Activated CD4-positive, alpha-beta T cell treated with anti-CD3 and anti-CD28 coated beads, Interleukin-2, amount 50 U/mL, for 1 hour (primary cell): ENCODE measurements at places on chromosomes 6 and 20.

DNA sequence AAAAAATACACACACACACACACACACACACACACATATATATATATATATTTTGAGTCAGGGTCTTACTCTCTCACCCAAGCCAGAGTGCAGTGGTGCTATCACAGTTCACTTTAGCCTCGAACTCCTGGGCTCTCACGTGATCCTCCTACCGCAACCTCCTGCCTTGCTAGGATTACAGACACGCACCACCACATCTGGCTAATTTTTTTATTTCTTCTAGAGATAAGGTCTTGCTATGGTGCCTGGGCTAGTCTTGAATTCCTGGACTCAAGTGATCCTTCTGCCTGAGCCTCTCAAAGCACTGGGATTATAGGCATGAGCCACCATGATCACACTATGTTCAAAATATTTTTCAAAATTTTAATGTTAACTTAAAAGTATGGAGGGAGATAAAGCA lies 43.5 kb downstream of the NUP153 start:
- no peak for DNase-seq

DNA sequence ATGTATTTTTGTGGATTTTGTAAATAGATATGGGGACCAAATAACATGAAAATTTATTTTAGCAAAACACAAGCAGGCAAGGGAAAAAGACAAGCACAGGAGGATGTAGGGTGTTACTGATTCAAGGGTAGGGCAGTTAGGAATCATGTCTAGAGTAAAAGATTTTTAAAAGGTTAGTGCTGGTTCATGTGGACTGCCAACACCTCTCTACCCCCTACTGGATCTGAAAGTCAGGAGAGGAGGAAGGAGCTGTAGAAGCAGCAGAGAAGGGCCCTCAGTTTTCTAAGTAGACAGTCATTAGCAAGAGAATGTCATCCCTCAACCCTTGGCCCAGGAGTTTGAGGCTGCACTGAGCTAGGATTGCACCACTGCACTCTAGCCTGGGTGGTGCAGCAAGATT lies 95.2 kb downstream of the RREB1 start:
- DNase-seq, result no peak

DNA sequence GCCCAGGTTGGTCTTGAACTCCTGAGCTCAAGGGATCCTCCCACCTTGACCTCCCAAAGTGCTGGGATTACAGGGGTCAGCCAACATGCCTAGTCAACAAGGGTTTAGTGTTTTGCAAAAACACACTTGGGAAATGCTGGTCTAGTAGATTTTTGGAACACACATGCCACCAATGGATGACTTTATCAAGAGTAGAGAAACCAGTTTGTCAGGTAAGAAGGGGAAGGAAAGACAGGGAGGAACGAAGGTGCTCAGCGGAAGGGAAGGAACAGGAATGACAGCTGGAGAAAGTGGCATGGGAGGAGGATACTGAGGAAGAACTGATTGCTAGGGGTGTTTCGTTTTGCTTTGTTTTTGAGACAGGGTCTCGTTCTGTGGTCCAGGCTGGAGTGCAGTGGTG lies 15.6 kb upstream of the SEC63 start:
- DNase-seq, result no peak

- DNase-seq, result peak; percentile 31
Observed at GRCh38 chr6:11575408-11576033, 38.0 kb downstream of the TMEM170B start.
